ENCODE measurements at places on chromosomes 3 and 15.

DNA sequence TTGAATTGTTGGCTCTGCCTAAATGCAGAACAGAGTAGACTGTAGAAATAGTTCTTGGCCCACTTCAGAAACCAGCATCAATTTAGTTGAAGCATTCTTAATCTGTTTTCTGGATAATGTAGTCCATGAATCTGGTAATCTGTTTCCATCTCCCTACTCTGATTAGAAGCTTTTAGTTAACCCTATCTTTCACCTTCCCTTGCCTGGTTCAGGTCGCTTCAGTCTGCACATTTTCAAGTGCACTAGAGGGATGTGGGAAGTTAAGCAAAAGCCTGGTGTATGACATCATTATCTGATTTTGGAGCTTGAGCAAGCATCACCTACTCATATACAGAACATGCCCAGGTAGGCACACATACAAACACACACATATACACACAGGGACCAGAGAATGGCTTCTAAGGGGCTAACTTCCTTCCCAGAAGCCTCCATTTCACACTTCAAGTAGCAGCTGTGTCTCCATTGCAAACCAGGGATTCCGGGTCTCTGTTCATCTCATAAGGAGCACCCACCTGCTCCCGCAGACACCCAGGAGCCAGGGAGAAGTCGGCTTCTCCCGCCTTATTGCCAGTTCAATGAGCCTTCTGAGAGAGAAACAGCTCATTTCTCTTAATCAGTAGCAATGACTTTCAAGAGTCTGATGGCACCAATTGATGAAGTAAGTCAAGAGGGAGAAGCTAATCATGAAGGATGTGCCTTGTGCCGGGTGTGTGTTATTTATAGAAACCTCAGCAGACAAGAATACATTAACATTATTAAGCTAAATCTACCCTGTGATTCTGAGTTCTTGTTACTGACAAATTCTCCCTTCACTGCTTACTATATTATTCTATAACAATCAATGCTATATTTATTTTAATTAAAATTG, 347.9 kb upstream of the STAC start:
- no peak for DNase-seq

GRCh38 chr15:82999905-83000671, 11.4 kb downstream of the C15orf40 start:
- no peak for DNase-seq

GRCh38 chr3:175093748-175094147, 234.6 kb downstream of the NAALADL2 start:
- no peak for DNase-seq

DNA sequence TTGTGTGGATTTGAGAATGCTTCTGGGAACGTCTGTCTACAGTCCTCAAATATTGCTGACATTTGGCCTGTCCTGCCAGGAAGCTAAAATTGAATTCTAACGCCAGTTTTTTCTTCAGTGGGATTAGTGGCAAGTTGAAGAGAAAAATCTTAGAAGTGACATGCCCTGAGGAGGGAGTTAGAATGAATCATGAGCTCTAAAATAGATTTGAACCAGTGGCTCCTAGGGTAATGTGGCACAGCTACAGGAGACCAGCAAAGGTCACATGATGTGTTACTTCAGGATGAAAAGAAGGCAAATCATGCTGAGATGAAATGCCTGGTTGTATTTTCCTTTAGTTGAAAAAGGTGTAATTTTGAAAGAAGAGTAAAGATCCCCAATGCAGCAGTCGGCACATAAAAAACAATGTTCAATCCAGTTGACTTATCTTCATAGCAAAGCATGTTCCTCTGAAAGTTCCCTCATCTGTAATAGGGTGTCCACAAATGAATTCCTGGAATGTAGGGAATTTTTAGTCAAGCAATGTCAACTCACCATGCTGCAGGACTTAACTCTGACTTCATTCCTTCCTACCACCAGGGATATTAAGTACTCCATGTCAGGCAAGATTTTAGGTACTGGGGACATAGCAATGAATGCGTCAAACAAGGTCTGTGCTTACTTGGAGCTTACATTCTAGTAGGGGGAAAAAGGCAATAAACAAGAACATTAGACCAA, 171.6 kb downstream of the CADPS start:
- DNase-seq = no peak

DNA sequence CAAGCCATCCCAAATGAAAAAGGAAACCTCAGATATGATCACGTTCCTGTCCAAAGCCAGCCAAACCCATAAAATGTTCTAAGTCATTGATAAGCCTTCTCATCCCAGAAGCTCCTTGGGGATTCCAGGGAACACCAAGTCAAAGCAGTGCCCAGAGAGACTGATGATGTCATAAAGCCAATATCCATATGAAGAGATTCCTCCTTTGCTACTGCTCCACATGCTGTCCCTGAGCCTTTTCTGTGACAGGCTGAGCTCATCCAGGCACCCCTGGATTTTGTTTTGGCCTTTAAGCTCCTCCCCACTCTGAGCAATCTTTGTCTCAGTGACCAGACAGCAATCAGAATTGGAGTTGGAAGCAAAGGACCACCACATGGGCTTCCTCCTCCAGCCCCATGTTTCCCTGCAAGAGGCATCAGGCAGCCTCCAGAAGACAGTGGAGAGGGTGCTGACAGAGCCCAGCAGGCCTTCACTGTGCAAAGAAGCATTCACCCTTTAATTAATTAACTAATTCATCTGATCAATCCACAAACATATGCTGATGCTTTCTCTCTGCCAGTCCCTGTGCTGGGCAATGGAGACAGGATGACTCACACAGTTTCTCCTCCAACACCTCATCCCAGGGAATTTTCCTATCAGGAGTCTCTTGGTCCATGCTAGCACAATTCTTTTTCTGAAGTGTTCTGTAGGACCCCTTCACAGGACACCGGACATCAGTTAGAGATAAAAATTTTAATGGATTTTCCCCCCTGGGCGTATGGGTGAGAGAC, 25.0 kb downstream of the MEX3B start:
- DNase-seq = no peak

DNA sequence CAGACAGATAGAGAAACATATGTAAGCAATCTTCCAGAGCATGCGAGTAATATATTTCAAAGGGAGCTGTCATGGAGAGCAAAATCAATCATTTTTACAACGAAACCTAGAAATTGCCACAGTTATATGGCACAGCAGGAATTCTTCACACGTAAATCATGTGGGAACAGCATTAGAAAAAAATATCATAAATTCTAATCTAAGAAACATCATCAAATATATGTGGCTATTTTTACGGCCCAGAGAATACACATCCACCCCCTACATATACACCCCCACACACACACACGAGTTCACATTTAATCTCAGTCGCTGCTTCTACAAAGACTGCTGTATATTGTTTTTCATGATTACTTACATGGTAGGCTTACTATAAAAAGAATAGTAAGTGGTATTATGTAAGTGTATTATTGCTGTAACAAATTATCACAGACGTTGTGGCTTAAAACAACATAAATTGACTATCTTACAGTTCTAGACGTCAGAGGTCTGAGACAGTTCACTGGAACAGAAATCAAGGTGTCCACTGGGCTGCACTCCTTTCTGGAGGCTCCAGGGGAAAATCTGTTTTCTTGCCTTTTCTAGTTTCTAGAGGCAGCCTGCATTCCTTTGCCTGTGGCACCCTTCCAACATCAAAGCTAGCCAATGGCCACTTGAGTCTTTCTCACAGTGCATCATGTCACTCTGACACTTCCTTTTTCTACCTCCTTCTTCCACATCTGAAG, 363.3 kb downstream of the ULK4 start:
- DNase-seq = no peak

DNA sequence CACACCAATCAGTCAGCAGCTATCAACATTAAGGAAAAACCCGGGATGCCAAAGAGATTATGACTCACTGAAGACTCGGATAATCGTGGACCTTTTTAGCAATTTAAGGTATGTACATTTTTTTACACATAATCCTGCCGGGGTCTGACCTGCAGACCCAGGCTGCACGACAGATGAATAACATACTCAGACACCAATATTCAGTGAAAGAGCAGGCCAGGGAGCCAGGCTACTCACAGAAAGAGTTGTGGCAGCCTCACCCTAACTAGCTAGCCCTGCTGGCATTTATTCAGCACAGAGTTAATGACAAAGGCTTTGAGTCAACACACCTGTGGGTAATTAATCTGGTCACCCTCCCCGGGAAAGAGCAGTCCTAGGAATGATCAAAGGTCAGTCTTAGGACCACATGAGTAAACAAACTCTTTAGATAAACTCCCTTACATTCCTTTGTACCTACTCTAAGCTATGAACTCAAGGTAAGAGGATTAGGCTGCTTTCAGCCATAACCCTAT, 727.5 kb downstream of the TBL1XR1 start:
- no peak for DNase-seq

GRCh38 chr3:8562081-8562595, 60.5 kb downstream of the LMCD1 start:
- DNase-seq = no peak

DNA sequence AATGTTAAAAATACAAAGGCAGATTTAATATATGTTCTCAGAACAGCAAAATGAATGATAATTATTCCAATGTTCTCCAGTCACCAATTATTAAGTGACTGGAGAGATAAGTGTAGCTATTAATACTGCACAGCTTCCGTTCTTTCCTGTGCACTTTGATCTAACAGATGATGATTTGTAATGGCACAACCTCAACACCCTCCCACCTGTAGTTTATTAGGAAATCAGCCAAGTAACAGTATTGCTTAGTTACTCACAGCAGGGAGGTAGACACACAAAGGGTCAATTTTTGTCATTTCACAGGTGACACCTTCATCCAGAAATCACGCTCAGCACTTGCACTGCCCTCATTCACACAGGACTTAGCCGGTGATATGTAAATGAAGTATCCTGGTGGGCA, 688.1 kb downstream of the EPHA3 start:
- DNase-seq = no peak
